Activated CD4-positive, alpha-beta T cell treated with anti-CD3 and anti-CD28 coated beads for 36 hours (primary cell): ENCODE measurements at places on chromosomes 3 and 15. TPM values are rescaled to one million over a fixed set of nuclear protein-coding genes. Genes with fewer than 3 reads are reported as not detected.

DNA sequence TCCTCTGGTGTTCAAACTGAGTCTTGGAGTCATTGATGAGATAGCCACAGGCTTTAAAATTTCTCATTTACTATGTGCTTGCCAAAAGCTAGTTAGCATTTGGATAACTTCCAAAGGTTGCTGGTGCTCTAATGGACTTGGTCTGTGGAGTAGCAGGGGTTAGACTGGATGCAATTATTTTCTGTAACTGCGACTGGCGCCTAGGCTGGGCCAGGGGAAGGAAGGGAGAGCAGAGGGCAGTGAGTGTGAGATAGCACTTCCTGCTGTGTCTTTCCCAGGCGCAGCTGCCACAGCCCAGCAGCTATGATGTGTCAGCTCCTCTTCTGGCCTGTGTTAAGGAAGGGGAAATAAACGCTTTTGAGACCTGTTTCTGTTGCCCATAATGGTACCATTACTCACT is 98.6 kb downstream of the MYRIP start:
- H3K27ac ChIP-seq, result no peak overlapping the region
- no peaks in the 10 kb centered on the region for H3K27me3 ChIP-seq
- no peaks in the 10 kb centered on the region for H3K36me3 ChIP-seq
- no peak overlapping the region for H3K4me3 ChIP-seq
- H3K4me1 ChIP-seq, result no peaks in the 10 kb centered on the region

- H3K4me3 ChIP-seq, result no peak overlapping the region
- no peak for DNase-seq
- H3K36me3 ChIP-seq, result no peaks in the 10 kb centered on the region
- no peaks in the 10 kb centered on the region for H3K27me3 ChIP-seq
Measured at GRCh38 chr3:157247391-157247790, 87.4 kb upstream of the CCNL1 start.

DNA sequence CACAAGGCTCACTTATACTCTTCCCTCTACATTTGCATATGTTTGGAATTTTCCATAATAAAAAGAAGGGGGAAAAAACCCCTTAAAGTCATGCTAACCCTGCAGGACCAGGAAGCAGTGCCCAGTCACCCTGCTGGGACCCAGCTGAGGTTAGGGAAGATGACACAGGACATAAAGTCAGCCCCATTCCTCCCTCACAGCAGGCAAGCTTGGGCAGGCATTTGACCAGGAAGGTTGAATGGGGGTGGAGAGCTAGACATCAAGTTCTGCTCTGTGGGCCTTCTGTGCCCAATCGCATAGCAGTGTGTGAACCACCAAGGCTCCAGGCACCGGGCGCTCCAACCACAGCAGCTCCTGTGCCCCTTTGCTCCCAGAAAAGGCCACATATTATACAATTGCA is 7.1 kb upstream of the HDAC11 start:
- no peak for DNase-seq
- H3K27ac ChIP-seq, result no peak overlapping the region
- no peak overlapping the region for H3K4me3 ChIP-seq
- H3K27me3 ChIP-seq, result no peaks in the 10 kb centered on the region
- no peaks in the 10 kb centered on the region for H3K4me1 ChIP-seq
- H3K36me3 ChIP-seq, result no peaks in the 10 kb centered on the region

- no peak for DNase-seq
- no peaks in the 10 kb centered on the region for H3K4me1 ChIP-seq
- H3K36me3 ChIP-seq, result no peaks in the 10 kb centered on the region
- H3K27ac ChIP-seq, result no peak overlapping the region
- H3K4me3 ChIP-seq, result no peak overlapping the region
- H3K27me3 ChIP-seq, result peaks cover 16% of the 10 kb centered on the region
Measured at GRCh38 chr15:80816936-80817335, 37.8 kb downstream of the CEMIP start.

DNA sequence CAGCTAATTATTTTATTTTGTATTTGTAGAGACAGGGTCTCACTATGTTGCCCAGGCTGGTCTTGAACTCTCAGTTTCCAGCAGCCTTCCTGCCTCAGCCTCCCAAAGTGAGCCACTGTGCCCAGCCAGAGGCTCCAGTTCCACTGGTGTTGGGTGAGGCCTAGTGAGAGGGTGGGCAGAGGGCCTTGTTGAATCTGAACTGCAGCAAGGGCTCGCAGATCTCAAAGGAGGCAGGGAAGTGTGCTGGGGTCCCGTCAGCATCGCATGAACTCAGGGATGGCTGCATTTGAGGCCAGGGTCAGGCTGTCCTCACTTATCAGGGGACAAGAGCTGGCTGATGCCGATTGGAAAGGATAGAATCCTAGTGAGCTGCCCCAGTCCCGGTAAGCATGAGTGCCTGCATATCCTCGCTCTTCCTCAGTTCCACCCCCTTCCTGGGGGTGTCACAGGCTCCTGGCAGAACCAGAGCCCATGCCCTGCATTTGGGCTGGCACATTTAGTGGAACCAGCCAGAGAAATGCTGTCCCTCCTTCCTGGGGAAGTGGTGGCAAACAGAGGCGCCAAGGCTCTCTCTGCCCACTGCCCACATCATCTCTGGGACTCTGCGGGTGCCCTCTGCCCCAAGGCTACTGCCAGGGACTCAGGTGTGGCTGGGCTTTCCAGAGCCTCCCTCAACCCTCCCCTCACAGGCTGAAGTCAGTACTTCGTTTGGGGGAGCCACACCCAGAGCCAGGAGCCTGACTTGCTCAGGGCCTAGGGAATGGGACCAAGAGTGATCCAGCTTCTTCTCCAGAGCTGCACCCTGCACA is 24.1 kb downstream of the ALS2CL start:
- peaks cover 2% of the 10 kb centered on the region for H3K36me3 ChIP-seq
- H3K27ac ChIP-seq, result no peak overlapping the region
- no peaks in the 10 kb centered on the region for H3K4me1 ChIP-seq

DNA sequence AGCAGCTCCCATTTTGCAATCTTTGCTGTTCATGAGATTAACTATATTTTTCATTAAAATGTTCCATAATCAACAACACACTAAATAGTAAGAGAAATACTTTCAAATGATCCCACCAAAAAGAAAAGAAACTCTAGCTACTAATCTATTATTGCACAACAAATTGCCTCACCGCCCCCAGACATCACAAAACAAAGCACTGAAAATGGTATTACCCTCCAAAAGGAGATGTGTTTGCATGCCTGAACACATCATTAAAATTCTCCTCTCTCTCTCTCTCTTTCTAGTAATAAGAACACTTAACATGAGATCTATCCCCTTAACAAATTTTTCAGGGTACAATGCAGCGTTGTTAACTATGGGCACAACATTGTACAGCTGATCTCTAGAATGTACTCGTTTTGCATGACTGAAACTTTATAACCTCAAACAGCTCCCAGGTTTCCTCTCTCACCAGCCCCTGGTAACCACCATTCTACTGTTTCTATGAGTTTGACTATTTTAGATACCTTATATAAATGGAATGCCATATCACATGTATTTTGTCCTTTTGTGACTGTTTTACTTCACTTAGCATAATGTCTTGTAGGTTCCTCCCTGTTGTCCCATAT is 33.1 kb downstream of the WNT5A start:
- H3K4me1 ChIP-seq, result no peaks in the 10 kb centered on the region
- H3K4me3 ChIP-seq, result no peak overlapping the region
- no peak for DNase-seq
- H3K36me3 ChIP-seq, result no peaks in the 10 kb centered on the region
- H3K27me3 ChIP-seq, result no peaks in the 10 kb centered on the region
- H3K27ac ChIP-seq, result no peak overlapping the region

GRCh38 chr3:150875548-150875947 is 29.7 kb downstream of the MINDY4B start:
- peaks cover 5% of the 10 kb centered on the region for H3K27me3 ChIP-seq
- no peak overlapping the region for H3K4me3 ChIP-seq
- no peak for DNase-seq
- H3K36me3 ChIP-seq, result no peaks in the 10 kb centered on the region

DNA sequence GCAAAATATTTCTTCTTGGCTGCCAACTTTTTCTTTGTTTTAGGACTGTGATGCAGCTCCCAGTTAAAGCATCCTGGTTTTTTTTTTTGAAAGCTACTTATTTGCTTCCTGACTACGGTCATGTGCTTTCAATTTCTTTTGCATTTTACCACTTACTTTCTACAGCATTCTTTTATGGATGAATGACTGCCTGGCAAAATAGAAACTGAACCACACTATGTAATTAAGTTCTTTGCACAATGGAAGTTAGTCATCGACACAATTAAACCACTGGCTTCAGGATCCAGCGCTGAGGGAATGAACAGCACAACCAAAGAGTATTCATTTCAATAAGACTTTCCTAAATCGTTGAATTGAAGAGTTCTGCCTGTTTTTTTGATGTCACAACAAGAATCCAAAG is 82.2 kb upstream of the EPHA3 start:
- no peak overlapping the region for H3K4me3 ChIP-seq
- no peak for DNase-seq
- H3K27me3 ChIP-seq, result no peaks in the 10 kb centered on the region
- no peaks in the 10 kb centered on the region for H3K36me3 ChIP-seq
- H3K27ac ChIP-seq, result no peak overlapping the region
- no peaks in the 10 kb centered on the region for H3K4me1 ChIP-seq

DNA sequence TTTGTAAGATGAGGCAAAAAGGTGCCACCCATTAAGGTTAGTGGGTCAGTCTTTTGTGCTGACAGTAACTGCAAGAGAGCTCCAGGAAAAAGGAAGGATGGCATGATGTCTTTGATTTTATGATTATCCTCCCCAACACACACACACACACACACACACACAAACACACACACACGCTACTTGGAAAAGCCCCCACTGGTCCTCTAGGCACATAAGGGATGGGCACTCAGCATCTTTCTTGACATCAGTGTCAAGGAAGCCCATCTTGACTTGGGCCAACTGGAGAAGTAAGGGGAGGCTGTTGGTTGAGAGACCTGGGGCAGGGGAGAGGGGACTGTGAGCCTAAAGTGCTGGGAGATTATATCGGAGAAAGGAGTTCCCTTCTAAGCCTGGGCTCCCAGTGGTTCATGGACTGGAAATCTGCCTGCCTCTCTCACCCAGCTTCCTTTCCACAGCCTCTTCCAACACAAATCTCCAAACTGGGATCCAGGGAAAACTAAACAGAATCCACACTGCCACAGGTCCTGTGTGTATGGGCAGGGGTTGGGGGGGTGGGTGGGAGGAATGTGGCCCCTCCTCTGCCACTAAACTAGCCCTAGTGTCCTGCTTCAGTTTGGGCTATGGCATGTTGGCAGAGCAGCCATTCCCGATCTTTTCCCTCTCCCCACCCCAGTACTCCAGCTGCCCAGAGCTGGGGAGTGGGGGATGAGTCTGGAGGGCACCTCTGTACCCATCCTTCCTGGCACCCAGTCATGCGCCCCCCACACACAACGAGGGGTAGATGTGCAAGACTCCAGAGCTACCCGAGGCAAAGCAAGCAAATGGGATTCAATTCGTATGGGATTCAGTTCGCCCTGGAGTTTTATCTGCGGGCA is 1.6 kb downstream of the AMOTL2 start:
- peaks cover 33% of the 10 kb centered on the region for H3K27me3 ChIP-seq
- no peak overlapping the region for H3K27ac ChIP-seq
- H3K4me1 ChIP-seq, result peaks cover 9% of the 10 kb centered on the region
- no peak overlapping the region for H3K4me3 ChIP-seq

GRCh38 chr15:99341786-99342185 is 90.5 kb downstream of the LRRC28 start:
- no peaks in the 10 kb centered on the region for H3K27me3 ChIP-seq
- no peak overlapping the region for H3K27ac ChIP-seq
- no peaks in the 10 kb centered on the region for H3K36me3 ChIP-seq
- peaks cover 12% of the 10 kb centered on the region for H3K4me1 ChIP-seq
- no peak for DNase-seq

DNA sequence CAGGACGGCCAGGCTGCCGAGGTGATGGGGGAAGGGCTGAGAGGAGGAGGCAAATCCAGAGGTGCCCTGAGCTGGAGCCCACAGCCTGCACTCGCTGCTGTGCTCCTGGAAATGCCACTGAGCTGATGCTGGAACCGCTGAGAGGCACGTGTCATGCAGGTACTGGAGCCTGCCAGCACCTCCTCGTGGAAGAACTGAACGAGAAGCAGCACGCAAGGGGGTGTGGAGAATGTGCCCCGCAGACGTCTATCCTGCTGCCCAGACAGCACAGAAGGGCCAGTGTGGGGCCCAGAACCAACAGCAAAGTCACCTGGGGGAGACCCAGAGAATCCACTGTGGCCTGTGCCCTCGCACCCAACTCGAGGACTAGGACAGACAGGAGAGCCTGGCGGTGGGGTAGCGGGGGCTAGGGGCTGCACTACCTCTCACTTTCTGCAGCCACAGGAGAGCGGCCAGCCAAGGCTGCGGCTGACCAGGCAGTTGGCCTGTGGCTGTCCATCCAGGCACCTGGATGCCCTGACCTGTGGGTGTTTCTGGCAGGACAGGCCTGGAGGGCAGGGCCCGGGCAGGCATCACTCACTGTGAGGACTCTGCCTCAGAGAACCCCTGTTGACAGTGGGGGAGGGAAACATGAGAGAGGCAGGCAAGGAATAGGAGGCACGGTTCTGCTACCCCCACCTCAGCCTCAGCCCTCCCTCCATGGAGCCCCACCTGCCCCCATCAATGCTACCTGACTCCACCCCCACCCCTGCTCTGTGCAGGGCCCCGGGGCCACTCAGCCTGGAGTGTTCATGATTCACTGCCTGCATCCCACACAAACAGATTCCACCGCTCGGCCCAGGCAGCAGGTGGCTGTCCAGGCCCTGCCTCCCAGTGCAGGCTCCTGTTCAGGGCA is 213.1 kb downstream of the TBC1D2B start:
- no peaks in the 10 kb centered on the region for H3K36me3 ChIP-seq
- H3K27ac ChIP-seq, result no peak overlapping the region
- no peaks in the 10 kb centered on the region for H3K27me3 ChIP-seq

DNA sequence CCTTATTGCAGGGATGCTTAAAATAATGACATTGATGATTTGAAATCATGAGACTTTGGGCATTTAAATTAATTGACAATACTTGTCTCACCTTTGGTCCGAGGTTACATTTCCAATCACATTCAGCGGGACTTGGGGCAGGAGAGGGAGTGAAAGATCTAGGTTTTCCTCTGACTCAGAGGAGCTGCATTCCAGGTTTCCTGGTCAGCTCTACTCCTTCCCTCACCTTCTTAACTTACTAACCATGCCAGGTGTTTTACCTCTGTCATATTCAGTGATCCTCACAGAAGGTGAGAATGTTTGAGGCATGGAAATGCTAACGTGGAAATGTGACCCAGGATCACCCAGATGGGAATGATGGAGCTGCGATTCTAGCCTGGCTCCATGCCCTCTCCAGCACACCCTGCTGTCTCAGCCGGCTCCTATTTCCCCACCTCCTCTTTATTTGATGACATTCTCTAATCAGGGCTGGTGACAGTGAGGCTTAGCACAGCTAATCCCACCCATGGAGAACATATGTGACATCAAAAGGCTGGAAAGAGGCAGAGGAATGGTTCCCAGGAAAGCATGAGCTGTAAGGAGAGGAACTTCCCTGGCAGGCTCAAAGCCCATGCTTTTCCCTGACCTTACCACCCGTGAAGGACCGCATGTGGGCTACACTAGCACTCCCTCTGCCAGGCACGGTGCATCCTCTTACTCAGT is 38.7 kb downstream of the THSD4 start:
- H3K4me3 ChIP-seq, result no peak overlapping the region
- H3K4me1 ChIP-seq, result no peaks in the 10 kb centered on the region
- H3K36me3 ChIP-seq, result no peaks in the 10 kb centered on the region

Gene DLEC1
- total RNA-seq, result 0.19 TPM

Gene DGKG
- 1.3 TPM for total RNA-seq

Gene OR5K2
- total RNA-seq, result not detected

Gene EID1
- 73.6 TPM for total RNA-seq
